ENCODE measurements at places on chromosomes 7 and 10.

DNA sequence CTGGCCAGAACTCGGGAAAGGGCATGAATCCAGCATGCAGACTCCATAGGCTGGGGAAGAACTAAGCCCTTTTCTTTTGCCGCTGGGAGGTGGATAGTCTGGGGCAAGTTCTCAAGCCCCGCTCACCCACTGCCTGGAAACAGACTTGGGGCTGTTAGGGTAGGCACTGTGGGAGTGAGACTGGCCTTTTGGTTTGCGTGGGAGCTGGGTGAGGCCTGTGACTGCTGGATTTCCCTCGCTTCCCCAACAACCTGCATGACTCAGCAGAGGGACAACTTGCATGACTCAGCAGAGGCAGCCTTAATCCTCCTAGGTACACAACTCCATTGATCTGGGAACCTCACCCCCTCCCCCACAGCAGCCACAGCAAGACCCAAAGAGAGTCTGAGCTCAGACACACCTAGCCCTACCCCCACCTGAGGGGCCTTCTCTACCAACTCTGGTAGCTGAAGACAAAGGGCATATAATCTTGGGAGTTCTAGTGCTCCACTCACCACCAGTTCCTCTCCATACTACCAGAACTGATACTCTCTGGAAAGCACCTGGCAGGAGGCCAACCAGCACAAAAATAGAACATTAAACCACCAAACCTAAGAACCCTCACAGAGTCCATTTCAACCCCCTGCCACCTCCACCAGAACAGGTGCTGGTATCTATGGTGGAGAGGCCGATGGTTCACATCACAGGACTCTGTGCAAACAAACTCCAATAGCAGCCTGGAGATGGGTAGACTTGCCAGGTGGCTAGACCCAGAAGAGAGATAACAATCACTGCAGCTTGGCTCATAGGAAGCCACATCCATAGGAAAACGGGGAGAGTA is 81.4 kb upstream of the LAMB4 start:
- DNase-seq, result no peak

- DNase-seq, result no peak
These were observed 149.4 kb upstream of the NPS start for GRCh38 chr10:127399668-127400067.

GRCh38 chr10:3542185-3542611 is 242.8 kb downstream of the KLF6 start:
- DNase-seq, result no peak

DNA sequence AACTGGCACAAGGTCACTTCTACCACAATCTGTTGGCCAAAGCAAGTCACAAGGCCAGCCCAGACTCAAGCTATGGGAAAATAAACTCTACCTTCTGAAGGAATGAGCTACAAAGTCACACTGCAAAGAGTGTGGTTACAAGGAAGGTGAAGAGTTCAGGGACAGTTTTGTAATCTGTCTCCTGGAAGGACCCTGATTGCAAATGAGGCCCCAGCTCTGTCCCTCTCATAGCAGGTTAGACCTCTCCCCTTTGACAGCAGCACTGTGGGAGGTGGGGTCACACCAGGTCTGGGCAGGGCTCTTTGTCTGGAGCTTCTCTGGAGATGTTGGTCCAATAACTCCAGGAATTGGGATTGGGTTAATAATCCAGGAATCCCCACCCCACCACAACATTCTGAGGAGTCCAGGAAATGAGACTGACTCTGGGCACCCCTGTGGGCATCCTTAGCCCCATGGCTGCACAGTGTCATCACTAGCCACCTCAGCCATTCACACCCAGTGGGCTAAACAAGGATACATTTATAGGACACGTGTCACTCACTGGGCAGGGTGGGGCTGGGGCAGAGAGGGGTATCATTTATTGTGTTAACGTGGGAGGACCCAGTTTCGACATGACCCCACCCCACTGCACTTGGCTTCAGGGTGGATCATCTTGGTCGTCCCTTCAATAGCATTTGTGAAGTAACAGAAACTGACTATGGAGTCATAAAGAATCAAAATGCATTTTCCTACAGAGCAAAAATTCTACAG is 23.7 kb upstream of the C10orf105 start:
- no peak for DNase-seq

DNA sequence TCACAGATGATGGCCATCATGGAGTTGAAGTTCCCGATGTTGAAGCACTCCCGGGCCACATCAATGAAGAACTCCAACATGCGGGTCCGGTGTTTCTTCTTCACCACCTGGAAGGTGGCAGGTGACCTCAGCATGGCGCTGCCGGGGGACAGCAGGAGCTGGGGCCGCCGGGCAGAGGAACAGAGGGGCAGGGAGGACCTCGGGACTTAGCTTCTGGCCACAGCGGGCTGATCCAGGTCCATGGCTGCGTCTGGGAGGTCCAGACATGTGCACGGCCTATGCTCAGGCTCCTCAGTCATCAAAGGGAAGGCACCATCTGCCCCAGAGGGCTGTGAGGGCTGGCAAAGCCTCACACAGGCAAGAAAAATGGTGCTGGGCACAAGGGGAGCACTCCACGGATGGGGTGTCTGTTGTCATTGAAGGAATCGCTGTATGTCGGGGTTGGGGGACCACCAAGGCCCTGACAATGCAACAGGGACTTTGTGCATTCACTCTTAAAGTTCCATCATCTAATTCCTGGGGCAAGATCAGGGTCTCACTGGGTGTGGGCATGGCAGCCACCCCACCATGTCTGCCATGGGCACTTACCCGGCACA is 60.9 kb downstream of the CSGALNACT2 start:
- DNase-seq, result no peak

GRCh38 chr10:72890086-72890485 is 3.5 kb upstream of the OIT3 start:
- DNase-seq, result no peak

DNA sequence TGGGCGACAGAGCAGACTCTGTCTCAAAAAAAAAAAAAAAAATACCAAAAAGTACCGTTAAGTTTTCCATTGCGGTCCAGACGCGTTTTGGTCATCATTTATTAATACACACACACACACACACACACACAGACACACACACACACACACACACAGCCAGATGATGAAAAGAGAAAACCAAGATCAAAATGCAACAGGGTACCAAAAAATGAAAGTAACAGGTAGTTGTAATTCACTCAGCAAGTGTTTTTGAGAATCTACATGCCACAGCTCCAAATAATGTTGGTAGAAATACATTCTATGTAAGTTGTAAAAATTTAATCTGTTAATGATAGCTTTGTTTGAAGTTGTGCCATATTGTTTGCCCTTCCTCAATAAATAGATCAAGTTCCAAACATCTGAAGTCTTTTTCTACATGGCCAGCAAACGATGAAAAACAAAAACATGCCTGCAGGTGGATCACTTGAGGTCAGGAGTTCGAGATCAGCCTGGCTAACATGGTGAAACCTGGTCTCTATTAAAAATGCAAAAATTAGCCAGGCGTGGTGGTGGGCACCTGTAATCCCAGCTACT is 9.4 kb downstream of the YWHAG start:
- DNase-seq, result no peak

GRCh38 chr10:61890430-61890829 is 11.1 kb upstream of the ARID5B start:
- DNase-seq, result no peak

- DNase-seq, result no peak
These were observed 101.1 kb downstream of the MAGI2 start for GRCh38 chr7:79352323-79352722.

DNA sequence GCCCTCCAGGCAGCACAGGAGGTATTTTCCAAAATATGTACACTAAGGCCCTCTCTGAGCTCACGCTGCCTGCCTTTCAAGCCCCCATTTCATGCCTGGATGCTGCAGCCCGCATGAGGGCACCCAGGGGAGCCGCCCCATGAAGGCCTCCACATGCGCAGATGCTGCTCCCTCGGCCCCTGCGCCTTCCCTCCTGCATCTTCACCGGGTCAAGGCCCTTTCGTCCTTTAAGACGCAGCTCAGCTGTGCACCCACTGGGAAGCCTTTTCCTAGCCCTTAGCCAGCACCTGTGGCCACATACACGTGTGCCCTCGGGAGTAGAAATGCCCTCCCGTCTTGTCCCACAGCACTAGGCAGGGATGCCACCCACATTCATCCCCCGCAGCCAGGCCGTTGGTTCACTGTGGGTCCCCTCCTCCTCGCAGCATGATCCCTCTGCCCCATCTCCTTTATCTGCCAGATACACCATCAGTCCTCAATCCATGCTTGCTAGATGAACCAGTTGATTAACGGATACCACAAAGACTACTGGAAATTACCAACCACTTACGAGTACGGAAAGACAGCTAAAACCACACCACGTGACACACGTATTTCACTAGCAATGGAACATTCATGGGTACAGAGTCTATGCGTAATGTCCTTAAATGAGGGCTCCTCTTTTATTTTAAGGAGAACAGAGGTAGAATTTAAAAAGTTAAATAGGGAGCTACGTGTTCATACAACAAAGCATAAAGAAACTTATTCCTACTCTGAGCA is 278.0 kb downstream of the TNS3 start:
- DNase-seq, result no peak

- DNase-seq, result no peak
These were observed 49.0 kb downstream of the MTPN start for GRCh38 chr7:135928136-135928535.

GRCh38 chr7:128191136-128191844 is 49.8 kb upstream of the LEP start:
- DNase-seq, result no peak

DNA sequence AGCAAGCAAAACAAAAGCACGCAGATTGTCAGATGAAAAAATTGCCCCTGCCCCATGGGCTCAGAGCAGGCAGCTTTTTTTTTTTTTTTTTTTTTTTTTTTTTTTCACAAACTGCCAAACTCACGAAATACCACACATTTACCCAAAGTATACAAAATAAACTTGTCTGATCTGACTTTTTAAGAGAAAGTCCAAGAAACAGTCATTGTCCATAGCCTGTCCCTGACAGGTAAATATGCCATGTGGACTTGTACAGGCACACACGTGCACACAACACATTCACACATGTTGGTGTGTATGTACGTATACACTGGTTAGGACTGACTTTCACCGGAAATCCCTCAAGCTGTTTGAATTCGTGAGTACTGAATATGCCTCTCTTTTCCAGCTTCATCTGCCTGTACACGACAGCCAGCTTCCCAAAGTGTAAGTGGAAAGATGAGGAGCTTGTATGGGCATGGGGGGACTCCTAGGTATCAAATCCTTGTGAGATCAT is 929 bp upstream of the HGF start:
- DNase-seq, result no peak

GRCh38 chr10:44424957-44425356 is 40.1 kb upstream of the CXCL12 start:
- DNase-seq, result no peak

DNA sequence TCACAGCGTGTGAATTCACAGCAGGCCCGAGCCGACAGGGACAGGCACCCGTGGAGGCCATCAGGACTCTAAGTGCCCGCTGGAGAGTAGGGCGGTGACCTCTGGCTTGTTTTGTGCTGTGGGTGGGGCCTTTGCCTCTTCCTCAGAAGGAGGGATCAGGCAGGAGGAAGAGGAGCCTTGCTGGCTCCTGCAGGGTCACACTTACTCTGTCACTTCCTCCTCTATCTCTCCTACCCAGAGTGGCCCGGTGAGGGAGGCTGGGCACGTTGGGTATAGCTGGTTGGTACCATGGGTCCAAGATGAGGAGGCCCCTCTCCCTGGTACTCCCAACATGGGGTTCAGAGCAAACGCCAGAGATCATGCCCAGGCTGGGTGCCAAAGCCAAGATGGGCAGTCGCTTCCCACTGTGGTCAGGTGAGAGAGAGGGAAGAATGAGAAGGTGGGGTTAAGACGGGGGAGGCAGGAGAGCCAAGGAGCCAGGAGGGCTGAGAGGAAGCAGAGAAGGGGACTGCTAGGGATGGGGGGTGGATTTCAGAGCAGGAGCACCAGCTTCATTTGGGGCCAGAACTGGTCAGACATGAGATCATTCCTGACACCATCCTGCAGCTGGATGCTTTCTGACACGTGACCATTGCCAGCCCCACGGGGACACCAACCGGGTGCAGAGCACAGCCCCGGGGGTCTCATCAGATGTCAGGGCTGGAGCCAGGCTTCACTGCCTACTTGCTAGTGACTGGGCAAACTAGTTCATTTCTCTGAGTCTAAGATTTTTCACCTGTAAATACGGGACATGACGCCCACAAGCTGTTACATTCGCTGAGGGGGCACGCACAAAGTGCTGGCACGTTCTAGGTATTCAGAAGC is 54.8 kb upstream of the CACUL1 start:
- DNase-seq, result no peak

DNA sequence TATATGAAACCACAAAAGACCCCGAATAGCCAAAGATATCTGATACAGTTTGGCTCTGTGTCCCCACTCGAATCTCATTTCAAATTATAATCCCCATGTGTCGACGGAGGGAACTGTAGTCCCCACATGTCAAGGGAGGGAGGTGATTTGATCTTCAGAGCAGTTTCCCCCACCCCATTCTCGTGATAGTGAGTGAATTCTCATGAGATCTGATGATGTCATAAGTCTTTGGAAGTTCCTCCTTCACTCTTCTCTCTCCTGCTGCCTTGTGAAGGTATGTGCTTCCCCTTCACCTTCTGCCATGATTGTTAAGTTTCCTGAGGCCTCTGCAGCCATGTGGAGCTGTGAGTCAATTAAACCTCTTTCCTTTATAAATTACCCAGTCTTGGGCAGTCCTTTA is 13.0 kb downstream of the ELAPOR2 start:
- no peak for DNase-seq

GRCh38 chr7:144786522-144786921 is 49.3 kb downstream of the TPK1 start:
- no peak for DNase-seq

DNA sequence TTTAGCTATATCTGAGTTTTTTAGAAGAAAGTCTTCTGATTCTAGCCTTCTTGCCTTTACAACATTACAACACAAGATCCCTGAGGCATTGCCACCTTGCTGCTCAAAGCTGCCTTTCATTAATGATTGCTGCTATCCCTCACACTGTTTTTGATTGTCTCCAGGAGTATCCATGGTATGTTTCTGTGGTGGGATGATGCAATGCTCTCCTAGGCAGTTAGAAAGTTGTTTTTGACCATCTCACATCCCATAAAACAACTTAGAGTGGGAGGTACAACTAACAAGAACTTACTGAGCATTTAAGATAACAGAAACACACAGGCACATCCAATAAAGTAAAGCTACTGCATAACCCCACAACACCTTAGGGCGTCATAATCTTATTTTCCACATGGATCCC is 1156.0 kb upstream of the LRRTM3 start:
- no peak for DNase-seq

GRCh38 chr7:159209429-159209828 is 64.8 kb upstream of the VIPR2 start:
- DNase-seq, result no peak

DNA sequence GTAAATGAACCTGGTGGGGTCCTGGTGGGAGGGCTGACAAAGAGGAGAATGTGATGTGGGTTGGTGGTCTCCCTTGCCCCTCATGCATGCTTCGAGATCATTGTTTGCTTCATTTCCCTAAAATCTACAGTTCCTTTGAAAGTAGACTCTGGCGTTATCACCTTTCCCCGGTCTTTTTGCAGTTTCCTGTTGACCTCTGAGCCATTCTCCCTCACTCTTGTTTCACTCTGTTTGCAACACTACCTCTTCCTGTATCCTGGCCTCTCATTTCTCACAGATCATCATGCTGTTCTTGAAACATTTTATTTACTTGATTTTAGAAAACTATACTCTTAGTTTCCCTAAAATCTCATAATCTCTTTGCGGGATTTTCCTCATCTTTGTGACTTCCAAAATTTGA is 179.8 kb downstream of the WNT2 start:
- DNase-seq, result no peak
